RPMI7951 (cell line): ENCODE measurements at places on chromosomes 16 and 17.

GRCh38 chr16:75198135-75198600 is 8.8 kb downstream of the CTRB2 start:
- DNase-seq: peak; percentile 61

DNA sequence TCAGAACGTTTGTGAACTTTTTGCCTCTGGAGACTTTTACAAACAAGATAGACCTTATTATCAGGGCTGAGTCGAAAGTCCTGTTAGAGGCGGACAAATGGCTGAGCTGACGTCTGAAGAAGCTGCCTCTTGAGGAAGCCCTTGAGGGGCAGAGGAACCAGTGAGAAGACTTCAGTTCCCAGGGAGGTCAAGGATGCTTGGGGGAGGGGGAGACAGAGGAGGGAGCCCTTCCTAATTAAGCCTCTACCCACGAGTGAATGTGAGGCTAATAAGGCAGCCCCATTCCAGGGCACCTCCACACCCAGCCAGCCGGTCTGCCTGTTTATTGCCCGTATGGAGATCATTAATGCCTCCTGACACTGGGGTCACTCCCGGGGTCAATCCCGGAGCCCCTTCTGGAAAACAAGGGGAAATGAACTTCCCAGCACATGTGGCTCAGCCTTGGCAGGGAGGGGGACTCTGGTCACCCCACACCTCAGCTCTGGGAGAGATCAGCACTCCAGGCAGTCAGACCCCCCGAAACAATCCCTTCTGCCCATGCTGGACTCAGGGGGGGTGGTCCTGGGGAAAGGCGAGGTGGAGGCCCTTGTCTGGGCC is 9.2 kb upstream of the TBX4 start:
- peak; percentile 9 for DNase-seq

DNA sequence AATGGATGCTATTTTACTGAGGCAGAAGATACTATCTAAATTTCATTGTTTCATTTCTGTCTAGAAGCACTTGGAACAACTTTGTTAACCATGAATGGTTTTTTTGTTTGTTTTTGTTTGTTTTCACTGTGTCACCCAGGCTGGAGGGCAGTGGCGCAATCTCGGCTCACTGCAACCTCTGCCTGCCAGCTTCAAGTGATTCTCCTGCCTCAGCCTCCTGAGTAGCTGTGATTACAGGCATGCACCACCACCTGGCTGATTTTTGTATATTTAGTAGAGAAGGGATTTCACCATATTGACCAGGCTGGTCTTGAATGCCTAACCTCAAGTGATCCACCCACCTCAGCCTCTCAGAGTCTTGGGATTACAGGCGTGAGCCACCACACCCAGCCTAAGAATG is 40.5 kb downstream of the ABHD15 start:
- no peak for DNase-seq

DNA sequence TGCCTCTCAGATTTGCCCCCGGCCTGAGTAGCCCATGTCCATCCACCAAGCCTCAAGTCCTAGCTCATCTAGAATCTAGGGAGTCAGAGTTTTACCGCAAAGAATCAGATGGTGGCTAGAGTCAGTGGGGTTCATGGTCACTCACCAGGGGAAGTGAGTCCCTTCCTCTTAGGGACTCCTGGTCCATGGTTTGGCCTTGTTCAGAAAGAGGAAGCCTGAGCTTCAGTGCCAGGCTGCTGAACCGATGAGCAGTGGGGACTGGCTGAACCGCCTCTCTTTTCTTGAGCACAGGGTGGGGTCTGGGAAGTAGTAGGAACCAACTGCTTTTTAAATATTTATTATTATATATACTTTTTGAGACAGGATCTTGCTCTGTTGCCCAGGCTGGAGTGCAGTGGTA is 160.3 kb downstream of the NTN1 start:
- DNase-seq: no peak

- peak; percentile 19 for DNase-seq
These were observed 29.8 kb downstream of the PITPNM3 start for GRCh38 chr17:6526362-6527152.

- peak; percentile 40 for DNase-seq
These were observed 65.4 kb downstream of the MRC2 start for GRCh38 chr17:62692721-62693431.

DNA sequence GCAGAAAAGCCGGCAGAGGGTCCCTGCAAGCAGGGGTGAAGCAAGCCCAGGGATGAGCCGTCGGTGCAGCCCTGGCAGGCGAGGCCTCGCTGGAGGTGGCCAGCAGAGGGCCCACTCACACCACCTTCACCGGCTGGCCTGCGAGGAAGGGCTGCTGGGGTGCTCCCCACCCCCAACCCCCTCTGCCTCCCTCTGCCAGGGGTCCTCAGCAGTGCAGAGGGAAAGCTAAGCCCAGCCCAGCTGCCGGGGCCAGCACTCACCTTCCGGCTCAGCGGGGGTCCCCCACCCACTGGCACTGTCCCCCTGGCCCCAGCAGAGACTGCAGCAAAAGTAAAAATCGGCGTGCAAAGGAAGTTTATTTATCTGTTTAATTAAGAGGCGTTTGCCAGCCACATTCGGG is 113.4 kb downstream of the ENGASE start:
- no peak for DNase-seq

- DNase-seq: no peak
These were observed 38.3 kb downstream of the REXO5 start for GRCh38 chr16:20844588-20844987.

- DNase-seq: no peak
These were observed 141.3 kb upstream of the SDK2 start for GRCh38 chr17:73785496-73785895.

DNA sequence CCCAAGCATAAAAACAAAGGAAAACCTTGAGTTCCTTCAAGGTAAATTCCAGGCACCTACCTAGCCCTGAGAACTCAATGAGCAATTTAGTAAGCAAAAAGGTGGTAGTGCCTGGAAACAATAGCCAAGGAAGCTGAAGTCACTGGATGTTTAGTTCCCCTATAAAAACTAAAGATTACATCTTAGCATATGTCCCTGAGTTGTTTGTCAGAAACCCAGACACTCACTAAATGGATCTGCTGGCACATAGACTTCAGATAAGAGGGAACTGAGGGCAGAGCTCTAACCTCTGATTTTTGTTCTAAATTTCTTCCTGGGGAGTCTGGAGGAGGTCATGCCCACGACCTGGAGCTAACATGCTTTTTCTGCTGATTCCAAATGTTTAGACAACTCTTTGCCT is 532.8 kb upstream of the SALL1 start:
- no peak for DNase-seq

GRCh38 chr16:56321571-56321970 is 103.8 kb downstream of the AMFR start:
- DNase-seq: no peak

GRCh38 chr17:53819956-53820355 is 2.8 kb upstream of the KIF2B start:
- DNase-seq: no peak

DNA sequence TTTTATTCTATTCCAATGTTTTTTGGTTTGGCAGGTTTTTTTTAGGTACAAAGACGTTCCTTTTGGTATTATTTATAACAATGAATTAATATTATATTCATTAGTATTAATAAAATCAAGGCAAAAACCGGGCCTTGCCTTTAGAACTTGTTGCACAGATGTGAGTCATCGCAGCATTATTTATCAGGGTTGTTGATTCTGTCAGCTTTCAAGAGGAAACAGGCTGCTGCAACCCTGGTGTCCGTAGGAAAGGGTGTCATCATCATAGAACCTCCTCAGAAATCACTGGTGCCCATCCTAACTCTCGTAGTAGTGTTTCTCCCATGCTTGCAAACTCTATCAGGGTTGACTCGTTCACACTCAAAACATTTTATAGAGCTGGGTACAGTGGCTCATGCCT is 10.2 kb upstream of the LRRC37B start:
- DNase-seq: no peak

GRCh38 chr16:54816471-54816870 is 114.2 kb upstream of the IRX5 start:
- no peak for DNase-seq

DNA sequence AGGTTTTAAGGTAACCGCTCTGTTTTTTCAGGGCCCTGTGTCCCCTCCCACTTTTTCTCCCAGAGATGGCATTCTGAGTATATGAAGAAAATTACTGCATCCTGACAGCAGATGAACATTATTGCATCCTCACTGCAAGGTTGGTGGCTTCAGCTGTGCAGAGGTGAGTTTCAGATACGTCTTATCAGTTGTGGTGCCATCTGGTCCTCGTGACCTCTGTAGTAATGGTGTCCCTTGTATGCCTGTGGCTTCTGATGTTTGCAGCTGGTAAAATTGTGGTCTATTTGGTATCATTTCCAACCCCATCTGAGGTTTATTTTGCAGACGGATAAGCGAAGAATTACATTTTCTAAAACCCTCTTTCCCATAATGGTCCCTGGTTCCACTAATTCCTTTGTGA is 417.0 kb downstream of the HS3ST3B1 start:
- no peak for DNase-seq
